ENCODE measurements at places on chromosomes 7 and 10.

DNA sequence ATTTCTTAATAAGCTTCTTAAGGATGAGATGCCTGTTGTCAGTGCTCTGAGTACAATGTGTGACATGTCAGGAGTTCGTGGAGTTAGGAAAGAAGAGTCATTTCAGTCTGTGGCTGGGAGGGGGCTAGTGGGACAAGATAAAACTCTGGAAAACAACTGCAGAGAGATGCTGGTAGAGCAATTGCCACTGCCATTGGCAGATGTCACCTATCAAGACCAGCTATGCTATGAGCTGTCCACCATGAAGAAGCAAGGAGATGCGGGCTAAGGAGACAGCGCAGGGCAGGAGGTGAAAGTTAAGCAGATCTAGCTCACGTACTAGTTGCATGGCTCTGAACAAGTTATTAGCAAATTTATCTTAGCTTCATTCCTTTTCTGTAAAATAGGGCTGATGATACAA is 756.7 kb downstream of the KCNMA1 start:
- no peak for DNase-seq

DNA sequence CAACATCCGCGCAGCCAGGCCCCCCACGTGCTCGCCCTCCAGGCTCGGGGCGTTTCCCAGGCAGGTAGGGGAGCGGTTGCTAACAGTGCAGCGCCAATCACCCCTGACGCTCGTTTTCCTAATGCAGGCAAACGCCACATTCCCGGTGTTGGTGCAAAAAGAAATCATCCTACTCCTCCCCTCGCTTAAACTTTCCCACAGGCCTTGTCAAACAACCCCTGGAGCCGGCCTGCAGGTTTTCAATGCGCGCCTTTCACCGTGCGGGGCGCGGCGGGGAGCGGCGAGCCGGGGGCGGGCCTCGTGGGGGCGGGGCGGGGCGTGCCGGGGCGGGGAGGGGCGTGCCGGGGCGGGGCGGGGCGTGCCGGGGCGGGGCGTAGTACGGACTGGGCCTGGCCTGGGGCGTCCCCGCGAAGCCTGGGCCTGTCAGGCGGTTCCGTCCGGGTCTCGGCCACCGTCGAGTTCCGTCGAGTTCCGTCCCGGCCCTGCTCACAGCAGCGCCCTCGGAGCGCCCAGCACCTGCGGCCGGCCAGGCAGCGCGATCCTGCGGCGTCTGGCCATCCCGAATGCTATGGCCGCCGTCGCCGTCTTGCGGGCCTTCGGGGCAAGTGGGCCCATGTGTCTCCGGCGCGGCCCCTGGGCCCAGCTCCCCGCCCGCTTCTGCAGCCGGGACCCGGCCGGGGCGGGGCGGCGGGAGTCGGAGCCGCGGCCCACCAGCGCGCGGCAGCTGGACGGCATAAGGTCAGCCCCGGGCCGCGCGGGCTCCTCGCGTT is at the start of gene ECHDC3:
Gene ECHDC3, plus strand, starts transcription at position 374 of the 770 bp plus-strand sequence. Its CDS starts 195 bp downstream, at position 569.
- DNase-seq: peak; percentile 39

- DNase-seq: peak; percentile 78
Measured at GRCh38 chr10:119542357-119542987, at the start of gene RGS10. RGS10 (minus strand) TSS chr10:119542719; CDS start chr10:119542638, 81 bp downstream.

DNA sequence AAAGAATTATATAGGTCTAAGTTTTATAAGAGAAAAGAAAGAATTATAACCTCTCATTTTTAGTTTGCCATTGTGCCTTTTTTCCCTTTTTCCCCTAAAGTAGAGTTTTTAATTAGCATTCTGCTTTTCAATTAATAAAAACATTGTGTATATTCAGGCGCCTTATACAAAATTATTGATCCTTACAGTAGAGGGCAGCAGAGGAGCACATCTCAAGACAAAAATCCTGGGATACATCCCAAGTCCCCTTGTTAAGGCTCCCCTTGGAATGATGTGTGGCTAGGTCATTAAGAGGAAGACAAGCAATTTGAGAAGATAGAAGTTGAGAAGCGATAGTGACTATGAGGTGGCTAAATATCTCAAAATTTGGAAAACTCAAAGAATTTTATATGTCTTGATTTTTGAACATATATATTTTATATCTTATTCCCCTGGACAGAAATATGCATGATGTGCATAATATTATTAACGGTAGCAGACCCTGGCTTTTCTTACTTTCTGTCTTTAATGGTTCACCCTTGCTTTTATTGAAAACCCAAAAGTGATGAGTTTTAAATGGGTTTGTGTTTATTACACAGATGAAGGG is 19.1 kb upstream of the TPK1 start:
- DNase-seq: no peak

- no peak for DNase-seq
Measured at GRCh38 chr7:66668677-66669076, 40.0 kb downstream of the KCTD7 start.

DNA sequence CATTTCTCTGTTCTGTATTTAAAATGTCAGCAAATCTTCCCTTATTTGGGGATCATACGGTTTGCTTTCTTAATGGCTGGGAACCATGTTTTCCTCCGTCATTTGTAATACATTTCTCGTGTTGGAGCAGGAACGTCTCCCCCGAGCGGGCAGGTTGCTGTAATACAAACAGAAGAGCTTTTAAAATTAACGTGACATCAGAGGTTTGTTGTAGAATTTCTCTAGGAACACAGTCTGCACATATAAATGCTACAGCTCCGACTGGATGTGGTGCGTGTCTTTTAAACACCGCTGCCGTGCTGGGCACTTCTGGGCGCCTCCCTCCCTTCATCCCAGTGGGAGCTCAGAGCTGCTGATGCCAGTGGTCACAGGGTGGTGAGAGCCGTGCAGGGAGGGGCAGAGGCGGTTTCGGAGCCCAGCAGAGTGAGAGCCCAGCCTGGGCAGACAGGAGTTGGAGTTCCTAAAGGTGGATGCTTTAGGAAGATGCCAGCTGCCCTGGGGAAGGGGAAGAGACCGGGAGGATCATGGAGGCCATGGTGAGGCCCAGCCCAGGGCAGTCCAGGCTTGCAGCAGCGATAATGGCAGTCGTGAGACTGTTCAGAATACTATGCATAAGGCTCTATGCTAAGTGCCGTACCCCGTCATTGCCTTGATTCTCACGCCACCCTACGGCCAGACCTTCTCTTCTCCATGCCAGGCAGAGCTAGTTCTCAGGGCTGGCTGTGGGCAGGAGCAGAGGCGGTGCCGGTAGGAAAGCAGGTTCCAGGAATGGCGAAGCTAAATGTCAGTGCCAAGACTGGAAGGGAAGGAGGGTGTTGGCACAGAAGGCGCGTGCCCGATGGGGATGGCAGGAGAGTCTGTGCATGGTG is 96.2 kb downstream of the GLRX3 start:
- no peak for DNase-seq

DNA sequence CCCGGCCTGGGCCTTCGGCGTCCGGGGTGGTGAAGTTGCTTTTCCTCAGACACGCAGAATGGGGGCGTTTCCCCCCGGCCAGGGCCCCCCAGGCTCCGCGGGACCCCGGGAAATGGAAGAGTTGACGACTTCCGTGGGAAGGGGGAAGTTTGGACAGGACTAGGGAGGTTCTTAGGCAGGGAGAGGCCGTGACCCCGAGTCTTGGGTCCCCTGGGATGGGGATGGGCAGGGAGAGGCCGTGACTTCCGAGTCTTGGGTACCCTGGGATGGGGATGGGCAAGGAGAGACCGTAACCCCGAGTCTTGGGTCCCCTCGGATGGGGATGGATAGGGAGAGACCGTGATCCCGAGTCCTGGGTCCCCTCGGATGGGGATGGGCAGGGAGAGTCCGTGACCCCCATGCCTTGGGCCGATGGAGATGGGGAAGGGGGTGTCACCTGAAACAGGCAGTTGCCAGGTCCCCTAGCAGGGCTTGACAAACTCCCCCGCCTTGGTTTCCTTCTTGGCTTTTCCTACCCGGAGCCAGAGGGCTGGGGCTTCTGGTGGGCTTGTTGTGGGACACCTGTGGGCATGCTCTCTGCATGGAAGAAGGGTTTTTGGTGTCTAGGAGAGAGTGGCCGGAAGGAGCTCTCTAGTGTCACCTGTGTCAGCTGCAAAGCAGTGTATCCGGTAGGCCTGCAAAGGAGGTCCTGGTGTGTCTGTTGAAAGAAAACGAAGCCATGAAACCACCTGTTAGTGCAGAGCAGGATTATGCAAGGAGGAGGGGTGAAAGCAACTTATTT is 1.1 kb downstream of the TRRAP start:
- peak; percentile 47 for DNase-seq

- DNase-seq: no peak
Measured at GRCh38 chr10:14926722-14927416, 27.0 kb downstream of the DCLRE1C start.
